Muscle of leg (tissue), 16 donors: ENCODE measurements at places on chromosomes 1 and 21. TPM values are rescaled to one million over a fixed set of nuclear protein-coding genes. Genes with fewer than 3 reads are reported as not detected.

- no peak for DNase-seq
- no peak overlapping the region for H3K27ac ChIP-seq
- peaks cover 6% of the 10 kb centered on the region for H3K27me3 ChIP-seq
- no peaks in the 10 kb centered on the region for H3K36me3 ChIP-seq
- H3K4me1 ChIP-seq, result peaks cover 4% of the 10 kb centered on the region
Observed at GRCh38 chr1:20089328-20090077, 19.5 kb downstream of the PLA2G5 start.

DNA sequence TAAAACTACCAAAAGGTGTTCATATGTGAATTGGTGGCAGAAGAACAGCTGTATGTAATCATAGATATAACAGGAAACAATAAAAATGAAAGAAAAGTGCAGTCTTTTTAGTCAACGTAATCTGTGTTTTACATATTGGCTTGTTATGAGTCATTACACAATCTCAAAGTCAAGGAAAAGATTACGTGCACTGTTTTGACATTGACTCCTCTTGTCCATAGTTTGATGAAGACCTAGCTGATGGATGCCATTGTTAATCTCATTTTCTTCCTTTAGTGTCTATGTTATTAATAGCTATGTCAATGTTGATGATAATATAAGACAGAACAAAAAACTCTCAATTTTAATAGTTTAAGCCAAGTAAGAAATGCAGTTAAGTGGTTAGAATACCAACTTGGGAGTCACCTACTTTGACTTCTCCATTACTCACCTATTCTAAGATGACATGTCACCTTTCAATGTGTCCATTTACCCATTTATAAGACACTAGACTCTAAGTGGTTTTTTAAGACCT lies 84.5 kb upstream of the SAMSN1 start:
- DNase-seq, result no peak
- no peak overlapping the region for H3K4me3 ChIP-seq
- H3K27me3 ChIP-seq, result no peaks in the 10 kb centered on the region
- no peaks in the 10 kb centered on the region for H3K4me1 ChIP-seq

Gene SYNC
- 46.3 TPM for total RNA-seq

DNA sequence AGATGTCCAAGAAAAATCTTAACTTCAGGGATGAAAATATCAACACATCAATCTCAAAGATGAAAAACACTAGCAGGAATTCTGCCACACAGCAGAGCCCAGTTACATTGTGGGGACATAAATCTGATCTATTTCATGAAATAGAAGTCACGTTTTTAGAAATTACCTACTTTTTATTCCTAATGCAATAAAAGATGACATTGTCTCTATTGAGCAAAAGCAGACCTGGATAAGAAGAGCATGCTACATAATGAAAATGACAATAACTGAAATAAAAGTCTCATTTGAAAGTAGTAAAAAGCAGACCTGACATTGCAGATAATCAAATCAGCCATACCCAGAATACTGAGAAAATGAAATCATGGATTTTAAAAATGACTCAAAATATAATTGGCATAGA lies 156.8 kb downstream of the NTNG1 start:
- H3K36me3 ChIP-seq, result no peaks in the 10 kb centered on the region
- no peak overlapping the region for H3K27ac ChIP-seq
- H3K4me3 ChIP-seq, result no peak overlapping the region

GRCh38 chr1:96967311-96967710 lies 245.7 kb downstream of the PTBP2 start:
- H3K4me1 ChIP-seq, result peaks cover 2% of the 10 kb centered on the region
- DNase-seq, result no peak
- H3K27me3 ChIP-seq, result no peaks in the 10 kb centered on the region
- H3K4me3 ChIP-seq, result no peak overlapping the region
- no peaks in the 10 kb centered on the region for H3K36me3 ChIP-seq

- H3K27me3 ChIP-seq, result peaks cover 2% of the 10 kb centered on the region
- no peak overlapping the region for H3K27ac ChIP-seq
- DNase-seq, result no peak
- H3K4me1 ChIP-seq, result no peaks in the 10 kb centered on the region
- no peak overlapping the region for H3K4me3 ChIP-seq
Observed at GRCh38 chr1:43639976-43640794, 9.8 kb upstream of the KDM4A start.
